Amygdala (tissue), 56 donors: ENCODE measurements at places on chromosomes 7 and 10.

DNA sequence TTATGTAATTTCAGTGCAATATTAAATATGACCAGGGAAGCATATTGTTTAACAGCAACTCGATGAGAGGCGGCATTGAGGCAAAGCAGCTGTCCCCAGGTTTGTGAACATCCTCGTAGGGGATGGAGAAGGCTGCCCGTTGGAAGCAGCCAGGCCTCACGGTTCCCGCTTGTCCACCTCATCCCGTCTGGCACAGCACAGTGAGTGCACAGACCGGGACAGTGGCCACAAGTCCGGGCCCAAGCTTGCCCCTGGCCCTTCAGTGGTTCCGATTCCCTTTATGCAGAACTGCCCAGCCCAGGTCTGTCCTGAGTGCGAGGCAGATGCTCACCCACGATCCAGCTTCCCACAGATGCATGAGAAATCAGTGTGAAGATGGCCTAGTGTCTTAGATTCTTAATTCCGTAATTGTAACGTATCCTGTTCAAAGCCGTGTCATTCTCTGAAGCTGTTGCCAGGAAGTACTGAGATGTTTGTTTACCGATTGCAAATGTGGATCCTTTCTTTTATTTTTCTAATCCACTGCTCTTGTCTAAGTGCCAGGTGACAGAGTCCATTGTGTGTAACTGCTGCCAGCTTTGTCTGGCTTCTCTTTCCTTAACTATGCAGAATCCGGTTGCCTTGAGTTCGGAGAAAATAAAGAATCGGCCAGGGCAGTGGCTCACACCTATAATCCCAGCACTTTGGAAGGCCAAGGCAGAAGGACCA lies 35.5 kb downstream of the PFKP start:
- no peak for DNase-seq

DNA sequence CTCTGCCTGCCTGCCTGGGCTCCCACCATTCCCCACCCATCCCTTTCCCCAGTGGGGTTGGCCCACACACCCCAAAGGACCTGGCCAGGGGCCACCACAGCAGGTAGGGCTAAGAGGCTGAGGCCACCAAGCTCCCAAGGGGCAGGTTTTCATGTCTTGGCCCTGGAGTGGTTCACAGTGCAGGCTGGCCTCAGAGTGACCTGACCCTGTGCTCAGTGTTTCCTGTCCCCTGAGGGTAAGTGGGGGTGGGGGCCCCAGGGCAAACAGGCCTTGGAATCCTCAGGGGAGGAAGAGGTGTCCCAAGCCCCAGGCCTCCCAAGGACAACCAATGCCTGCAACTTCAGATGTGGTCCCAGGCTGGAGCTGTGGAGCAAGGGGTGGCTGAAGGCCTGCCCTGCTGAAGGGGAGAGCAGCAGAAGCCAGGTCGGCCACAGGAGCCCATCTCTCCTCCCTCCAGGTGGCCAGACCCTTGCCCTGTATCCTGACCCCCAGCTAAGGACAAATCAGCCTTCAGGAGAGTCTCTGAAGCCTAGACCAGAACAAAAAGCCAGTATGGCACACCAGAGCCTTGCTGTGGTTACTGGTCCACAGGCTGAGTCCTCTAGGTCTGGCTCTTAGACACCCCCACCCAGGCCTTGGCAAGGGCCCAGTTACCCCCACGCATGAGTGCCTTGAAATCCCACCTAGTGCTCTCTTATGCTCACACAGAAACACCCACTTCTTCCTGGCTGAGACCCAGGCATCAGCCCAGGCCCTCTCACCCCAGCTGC lies 27.6 kb downstream of the POLL start:
- no peak for DNase-seq

DNA sequence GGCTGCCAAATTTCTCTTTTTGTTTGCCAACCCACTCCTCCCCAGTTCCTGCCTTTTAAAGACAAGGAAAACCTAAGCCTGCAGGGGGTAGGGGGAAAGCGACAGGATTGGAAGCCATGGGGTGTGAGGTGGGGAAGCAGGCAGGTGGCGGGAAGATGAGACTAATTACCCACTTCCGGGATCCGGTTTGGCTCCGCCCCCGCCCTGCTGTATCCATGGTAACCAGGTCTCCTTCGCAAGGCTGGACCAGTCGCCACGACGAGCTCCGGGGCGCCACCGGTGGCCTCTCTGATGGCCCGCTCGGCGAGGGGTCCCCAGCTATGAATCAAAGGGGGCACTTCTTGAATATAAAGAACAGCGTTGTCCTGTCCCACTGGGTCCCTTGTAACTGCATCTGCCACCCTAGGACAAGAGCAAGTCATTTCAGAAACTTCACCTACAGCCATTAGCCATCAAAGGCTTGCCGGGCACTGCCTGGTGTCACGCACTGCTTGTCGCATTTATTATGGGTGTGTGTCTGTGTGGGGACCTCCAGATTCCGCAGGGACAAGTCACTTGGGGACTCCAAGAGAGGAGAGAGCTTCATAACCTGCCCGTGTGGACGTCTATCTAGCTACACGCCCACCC lies 55.4 kb upstream of the LMTK2 start:
- no peak for DNase-seq

- DNase-seq = no peak
Observed at GRCh38 chr7:100010901-100011300, 4.5 kb upstream of the ZKSCAN1 start.

DNA sequence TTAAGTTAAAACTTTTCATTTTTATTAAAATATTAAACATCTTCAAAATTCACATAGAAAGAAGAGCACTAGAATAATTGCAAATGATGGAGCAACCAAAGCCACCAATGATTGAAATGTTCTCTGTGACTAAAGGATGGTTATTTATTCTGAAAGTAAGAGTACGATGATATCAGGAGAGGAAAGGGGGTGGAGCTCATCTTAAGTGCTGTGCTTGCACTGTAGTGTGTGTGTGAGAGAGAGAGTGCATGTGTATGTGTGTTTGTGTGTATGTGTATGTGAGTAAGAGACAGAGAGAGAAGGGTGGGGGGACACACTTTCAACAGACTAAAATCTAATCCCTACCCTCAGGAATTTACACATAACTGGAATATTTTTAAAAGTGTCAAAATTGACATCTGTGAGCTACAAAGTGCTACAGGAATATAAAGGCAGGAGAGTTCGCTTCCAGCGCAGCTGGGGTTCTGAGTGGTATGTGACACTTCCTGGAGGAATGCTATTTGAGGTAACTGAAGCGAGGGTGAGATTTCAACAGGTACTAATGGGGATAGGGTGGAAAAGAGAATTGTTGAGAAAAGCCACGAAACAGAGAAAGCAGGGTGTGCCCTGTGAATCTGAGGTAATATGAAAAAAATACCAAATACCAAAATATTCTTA lies 57.2 kb upstream of the SMNDC1 start:
- DNase-seq = no peak

DNA sequence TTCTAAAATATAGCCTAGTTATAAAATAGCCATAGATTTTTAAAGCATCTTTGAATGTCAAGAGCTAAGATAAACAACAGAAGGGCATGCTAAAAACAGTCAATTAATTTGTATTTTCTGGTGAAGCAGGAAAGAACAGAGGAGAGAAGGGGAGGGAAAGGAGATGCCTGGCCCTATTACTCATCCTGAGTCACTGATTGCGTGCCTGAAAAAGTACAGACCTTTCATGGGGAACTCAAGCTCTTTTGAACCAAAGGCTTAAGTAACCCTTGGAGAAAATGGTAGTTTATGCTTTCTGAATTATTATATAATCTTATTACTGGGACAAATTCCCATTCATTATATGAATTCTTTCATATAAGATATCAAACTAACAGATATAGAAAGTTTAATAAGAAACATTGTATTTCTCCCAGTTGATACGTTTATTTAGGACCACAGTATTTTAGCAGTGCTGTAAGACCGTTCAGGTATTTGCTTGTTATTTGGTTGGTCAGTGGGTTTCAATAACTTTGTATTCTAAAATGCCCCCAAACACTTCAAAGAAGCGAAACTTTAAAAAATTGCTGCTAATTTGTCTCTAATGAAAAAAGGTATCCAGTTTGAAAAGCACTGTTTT lies 151.3 kb downstream of the HGF start:
- DNase-seq = no peak

- no peak for DNase-seq
Observed at GRCh38 chr7:105675934-105676371, 94.7 kb upstream of the EFCAB10 start.

DNA sequence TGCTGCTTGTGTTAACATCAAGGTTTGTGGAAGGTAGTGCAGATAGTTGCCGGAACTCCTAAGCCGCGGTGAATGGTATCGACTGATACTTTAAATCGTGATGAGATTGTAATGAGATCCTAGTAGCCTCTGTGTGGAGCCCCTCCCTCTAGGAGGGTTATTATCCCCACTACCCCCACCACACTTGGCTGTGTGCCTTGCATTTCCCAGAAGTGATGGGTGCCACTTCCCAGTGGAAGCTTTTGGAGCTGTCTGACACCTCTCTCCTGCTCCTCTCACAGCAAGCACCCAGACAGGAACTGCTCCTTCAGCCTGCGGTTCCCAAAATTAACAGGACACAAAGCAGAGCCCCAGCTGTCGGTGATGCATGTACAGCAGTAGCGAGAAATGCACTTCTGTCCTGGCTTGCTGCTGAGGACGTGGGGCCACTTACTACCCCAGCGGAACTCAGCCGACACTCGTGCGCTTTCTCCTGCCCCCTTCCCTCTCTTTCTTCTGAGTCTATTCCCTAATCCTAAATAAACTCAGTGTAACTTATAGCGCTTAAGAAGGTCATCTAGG lies 52.5 kb downstream of the PRKAG2 start:
- no peak for DNase-seq

DNA sequence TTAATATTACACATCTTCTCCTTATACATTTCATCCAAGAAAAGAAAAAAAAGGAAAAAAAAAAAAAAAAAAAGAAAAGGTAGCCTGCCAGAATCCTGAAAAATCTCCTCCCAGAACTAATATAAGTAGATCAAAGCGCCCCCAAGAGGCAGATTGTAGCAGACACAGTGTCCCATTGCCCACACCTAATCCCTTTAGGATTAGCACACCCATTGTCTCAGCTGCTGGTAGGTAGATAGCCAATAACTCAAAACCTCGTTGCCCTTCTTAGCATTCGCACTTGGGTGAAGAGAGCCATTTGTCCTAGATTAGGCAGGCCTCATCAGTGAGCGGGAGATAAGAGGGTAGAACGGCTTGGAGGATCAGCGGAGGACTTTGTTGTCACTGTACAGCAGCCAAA lies 100.2 kb upstream of the SORCS1 start:
- DNase-seq = no peak

DNA sequence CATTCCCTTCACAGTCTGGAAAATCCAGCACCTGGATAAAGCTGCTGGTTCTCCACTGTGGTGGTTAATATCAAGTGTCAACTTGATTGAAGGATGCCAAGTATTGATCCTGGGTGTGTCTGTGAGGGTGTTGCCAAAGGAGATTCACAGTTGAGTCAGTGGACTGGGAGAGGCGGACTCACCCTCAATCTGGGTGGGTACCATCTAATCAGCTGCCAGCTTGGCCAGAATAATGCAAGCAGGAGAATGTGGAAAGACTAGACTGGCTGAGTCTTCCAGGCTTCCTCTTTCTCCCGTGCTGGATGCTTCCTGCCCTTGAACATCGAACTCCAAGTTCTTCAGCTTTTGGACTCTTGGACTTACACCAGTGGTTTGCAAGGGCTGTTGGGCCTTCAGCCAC lies 48.4 kb downstream of the C10orf143 start:
- no peak for DNase-seq

DNA sequence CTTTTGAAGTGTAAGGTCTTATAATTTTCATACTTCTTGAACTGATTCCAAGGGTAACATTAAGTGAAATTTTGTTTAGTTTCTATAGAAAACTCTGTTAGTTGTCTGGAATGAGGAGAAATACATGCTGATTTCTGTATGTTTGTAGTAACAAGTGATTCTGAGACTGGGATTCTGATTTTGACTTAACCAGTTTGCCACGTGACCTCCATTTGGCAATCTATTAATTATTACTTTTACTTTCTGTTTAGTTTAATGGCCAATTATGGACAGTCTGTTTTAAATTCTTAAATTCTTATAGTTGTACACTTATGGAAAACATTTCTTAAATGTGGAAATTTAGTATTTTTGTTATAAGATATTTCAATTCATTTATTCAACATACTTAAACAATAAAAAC lies 163.1 kb downstream of the ADK start:
- no peak for DNase-seq

DNA sequence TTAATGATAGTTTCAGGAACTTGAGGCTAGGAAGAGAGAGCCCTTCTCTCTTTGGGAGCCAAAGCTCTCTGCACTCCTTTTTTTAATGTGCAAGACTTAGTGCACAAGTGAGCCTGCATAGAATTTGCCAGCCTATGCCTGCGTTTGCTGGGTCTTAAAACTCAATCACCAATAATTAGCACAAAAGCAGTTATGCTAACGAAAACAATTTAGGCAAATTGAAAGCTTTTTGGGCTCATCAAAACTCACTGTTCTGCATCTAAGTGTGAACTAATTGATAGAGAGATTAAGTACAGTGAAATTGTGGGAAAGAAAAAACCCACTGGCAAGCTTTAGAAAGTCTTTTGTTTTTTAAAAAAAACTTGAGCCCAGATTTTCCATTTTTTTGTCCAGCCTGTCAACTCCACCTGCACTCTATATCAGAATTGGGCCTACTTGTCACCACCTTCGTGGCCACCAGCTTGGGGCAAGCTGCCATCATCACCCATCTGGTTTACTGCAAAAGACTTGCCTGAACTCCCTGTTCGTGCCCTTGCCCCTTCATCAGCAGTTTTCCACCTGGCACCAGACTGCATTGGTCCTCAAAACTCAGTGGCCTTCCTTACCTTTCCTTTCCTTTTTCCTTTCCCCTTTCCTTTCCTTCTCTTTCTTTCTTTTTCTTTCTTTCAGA lies 37.8 kb downstream of the CRHR2 start:
- DNase-seq = no peak
